ENCODE measurements at places on chromosomes 3 and 15.
A peak's percentile ranks its signal among the peaks of the same experiment; 100 is the strongest.

- DNase-seq = no peak
These were observed 13.0 kb upstream of the MAPK6 start for GRCh38 chr15:52005748-52006701.

- DNase-seq = no peak
These were observed 829 bp downstream of the DCP1A start for GRCh38 chr3:53346514-53346913.

- DNase-seq = no peak
These were observed 3.7 kb downstream of the EHD4 start for GRCh38 chr15:41968701-41969100.

DNA sequence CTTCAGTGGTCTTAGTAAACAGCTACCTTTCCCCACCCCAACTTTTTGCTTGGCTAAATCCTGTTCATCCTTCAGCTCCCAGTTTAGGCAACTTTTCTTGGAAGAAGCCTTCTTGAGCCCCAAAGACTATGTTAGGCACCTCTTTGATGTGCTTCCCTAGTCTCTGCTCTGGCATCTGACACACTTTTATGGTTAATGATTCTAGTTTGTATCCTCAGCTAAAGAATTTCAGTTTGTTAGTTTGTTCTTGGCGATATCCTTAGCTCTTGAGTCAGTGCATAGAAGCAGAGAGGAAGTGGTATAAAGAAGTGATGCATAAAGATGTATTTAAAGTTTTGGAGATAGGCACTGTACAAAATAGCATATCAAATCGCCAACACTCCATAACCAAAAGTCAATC lies 168.4 kb downstream of the WDR72 start:
- no peak for DNase-seq

DNA sequence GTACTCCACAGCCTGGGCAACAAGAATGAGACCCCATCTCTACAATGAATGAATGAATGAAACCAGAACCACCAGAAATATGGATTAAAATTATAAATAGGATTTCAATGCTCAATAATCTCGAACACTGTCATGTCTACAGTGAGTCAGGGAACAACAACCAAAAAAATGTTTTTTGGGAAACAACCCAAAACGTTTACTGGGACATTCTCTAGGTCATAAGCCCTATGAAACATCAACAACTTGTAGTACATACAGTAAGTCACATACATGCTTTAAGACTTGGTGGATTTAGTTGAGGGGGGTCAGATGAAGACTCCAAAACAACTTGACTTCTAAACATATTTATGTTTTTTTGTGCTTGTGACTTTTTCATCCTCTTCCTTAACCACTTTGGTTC lies 511.2 kb downstream of the FOXP1 start:
- DNase-seq = no peak

GRCh38 chr15:38263251-38263650 lies 10.6 kb downstream of the SPRED1 start:
- DNase-seq = no peak

DNA sequence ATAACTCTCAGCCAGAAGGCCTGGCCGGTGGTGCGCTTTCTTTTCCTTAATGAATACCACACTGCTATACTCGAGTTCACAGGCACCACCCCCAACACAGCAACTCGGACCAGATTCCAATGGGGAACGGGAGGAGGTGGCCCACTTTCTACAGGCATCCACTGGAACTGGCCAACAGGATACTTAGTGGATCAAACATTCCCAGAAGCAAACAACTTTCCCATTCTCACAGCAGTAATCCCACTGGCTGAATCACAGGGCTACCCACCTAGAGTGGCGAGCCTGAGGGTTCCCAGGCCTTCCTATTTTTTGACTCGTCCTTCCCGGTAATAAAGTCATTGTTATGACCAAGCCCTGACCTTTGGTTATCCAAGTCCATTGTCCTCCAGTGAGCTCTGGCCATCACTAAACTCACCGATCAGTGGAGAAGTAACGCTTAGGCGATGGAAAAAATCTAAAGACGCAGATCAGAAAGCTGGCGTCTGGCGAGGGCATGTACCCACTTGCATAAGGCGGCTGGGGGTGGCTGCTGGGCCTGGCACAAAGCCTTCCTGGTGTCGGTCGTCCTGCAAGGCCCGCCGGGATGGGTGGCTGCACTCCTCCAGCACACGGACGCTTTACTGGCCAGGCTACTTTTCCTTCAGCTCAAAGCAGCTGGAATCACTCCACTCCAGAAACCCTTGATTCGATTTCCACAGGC lies 1.2 kb downstream of the EOGT start:
- no peak for DNase-seq

GRCh38 chr15:95259513-95259912 lies 1028.2 kb downstream of the MCTP2 start:
- peak; percentile 3 for DNase-seq

GRCh38 chr3:43011638-43012037 lies 32.5 kb downstream of the GASK1A start:
- DNase-seq = no peak

GRCh38 chr15:90513448-90513847 lies 16.3 kb upstream of the CRTC3 start:
- DNase-seq = no peak

DNA sequence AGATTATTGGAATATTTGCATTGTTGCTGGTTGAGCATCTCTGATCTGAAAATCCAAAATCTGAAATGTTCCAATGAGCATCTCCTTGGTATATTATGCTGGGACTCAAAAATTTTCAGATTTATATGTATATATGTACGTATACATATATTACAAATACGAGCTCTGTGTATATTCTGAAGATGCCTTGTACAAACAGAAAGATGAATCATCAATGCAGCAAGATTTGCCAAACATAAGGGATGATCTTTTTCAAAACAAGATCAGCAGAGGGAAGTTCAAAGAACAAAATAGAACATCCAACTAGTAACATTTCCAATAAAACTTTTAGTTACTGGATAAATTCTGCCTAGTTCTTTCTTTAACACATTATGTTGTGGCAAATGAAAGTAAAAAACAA lies 42.5 kb downstream of the HERC1 start:
- no peak for DNase-seq

GRCh38 chr3:173732237-173732636 lies 334.7 kb downstream of the NLGN1 start:
- no peak for DNase-seq

DNA sequence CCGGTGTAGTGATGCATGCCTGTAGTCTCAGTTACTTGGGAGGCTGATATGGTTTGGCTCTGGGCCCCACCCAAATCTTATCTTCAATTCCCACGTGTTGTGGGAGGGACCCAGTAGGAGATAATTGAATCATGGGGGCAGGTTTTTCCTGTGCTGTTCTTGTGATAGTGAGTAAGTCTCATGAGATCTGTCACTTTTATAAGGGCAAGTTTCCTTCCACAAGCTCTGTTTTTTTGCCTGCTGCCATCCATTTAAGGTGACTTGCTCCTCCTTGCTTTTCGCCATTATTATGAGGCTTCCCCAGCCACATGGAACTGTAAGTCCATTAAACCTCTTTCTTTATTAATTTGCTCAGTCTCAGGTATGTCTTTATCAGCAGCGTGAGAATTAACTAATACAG lies 566.7 kb upstream of the NECTIN3 start:
- no peak for DNase-seq

- DNase-seq = no peak
These were observed 6.1 kb upstream of the LDHAL6B start for GRCh38 chr15:59200560-59200959.

- no peak for DNase-seq
These were observed 129.4 kb downstream of the DLG1 start for GRCh38 chr3:197169028-197169427.

DNA sequence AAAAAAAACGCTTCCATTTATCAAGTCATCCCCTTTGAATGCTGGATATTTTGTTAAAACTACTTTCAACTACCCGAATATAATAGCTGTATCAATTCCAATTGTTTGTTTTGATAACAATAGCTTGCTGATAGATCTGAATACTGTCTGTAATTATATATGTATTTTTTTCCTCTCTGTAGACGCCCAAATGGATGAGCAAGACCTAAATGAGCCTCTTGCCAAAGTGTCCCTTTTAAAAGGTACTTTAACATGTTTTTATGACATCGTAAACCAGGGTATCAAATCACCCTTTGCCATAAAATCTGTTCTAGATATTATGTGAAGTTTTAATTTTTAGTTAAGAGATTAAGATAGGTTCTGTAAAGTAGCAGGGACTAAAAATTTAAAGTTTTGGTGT lies 111.5 kb upstream of the FLNB start:
- no peak for DNase-seq

GRCh38 chr3:130258532-130258952 lies 86.9 kb upstream of the COL6A5 start:
- no peak for DNase-seq

DNA sequence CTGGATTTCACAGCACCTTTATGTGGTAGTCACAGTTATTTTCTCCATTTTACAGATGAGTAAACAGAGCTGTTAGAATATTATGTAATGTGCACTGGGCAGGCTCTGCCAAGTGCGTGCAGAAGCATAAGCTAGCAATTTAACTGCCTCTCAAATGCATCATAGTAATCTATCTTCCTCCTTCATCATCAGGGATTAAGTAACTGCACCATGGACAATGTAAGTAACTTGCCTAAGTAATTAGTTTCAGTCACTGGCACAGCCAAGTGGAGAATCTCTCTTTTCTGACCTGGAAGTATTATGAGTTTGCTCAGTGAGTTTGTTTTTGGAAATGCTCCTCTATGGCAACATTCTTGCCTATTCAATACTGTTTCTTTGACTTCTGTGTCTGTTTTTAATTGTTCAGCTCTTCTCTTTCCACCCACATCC lies 260.5 kb downstream of the PTPRG start:
- no peak for DNase-seq

GRCh38 chr15:58771621-58772250 lies 634 bp downstream of the MINDY2 start:
- DNase-seq = no peak

DNA sequence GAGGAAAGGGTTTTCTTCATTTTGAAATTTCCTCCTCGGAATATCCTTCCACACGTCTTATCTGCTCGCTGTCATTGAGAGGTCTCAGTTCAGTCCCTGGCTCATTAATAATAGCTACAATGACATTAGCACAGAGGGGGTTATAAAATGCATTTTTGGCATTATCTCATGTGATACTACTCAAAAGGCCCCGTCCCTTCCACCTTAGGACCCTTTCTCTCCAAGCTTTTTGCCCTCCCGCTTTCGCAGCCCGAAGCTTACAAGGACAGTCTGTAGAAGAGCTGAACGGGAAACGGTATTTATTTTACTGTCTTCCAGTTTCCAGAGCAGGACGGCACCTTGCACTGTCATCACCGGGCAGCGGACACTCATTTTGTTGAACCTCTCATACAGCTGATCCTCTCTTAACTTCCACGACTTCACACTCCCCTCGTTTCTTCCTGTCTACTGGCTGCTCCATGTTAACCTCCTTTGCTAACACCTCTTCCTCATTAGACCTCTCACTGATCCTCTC lies 5.6 kb upstream of the PLEKHO2 start:
- DNase-seq = no peak

- no peak for DNase-seq
These were observed 514.1 kb downstream of the MAGI1 start for GRCh38 chr3:65524584-65524983.

DNA sequence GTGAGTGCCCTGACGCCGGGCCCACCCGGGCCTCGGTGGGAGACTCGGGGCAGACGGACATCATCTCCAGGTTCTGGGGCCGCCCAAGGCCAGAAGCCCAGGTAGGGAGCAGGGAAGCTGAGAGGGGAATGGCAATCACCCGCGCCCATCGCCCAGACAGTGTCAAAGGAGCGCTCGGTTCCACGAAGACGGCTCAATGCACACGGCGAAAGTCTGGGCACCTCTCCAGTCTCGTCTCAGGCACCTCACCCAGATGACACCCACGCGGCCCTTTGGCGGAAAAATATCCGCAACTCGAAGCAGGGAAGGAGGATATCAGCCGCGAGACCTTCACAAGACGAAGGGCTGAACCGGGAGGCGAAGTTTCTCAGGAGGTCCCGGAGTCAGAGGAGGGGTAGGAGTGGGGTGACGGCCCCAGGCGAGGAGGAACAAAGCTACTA lies 916 bp downstream of the IL17RD start:
- no peak for DNase-seq

DNA sequence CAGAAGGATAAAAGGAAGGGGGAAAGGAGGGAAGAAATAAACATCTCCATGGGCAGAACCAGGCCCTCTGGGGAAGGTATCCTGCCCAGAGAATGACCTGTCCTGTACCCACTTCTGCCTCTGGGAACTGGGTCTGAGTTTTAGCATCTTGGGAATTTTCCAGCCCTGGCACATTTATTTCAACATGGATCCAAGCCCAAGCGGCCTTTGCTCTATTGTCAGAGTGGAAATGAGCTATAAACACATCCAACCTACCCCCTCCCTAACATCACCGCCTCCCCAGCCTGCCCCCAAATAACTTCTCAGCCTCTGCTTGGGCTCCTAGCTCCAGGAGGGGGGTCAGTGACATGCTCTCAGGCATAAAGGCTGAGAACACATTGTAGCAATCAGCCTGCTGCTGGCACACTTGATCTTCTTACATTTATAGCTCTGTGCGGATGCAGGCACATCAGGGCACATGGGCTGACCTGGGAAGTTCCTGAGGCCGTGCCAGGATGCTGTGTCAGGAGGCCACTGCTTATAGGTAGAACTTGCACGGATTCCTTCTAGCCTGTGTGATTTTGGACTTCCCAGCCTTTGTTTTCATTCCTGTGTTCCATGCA lies 4.6 kb upstream of the OXTR start:
- DNase-seq = no peak

GRCh38 chr15:52104532-52105004 lies 8.0 kb downstream of the BCL2L10 start:
- DNase-seq = no peak

GRCh38 chr15:69568173-69569009 lies 115.8 kb downstream of the RPLP1 start:
- no peak for DNase-seq

GRCh38 chr15:85504749-85505676 lies 124.6 kb downstream of the AKAP13 start:
- no peak for DNase-seq

- DNase-seq = no peak
These were observed 30.4 kb downstream of the ACKR2 start for GRCh38 chr3:42839616-42840015.

GRCh38 chr3:101879623-101880284 lies 30.4 kb downstream of the NFKBIZ start:
- DNase-seq = no peak

- DNase-seq = no peak
These were observed 74.8 kb downstream of the STXBP5L start for GRCh38 chr3:120982608-120983320.

DNA sequence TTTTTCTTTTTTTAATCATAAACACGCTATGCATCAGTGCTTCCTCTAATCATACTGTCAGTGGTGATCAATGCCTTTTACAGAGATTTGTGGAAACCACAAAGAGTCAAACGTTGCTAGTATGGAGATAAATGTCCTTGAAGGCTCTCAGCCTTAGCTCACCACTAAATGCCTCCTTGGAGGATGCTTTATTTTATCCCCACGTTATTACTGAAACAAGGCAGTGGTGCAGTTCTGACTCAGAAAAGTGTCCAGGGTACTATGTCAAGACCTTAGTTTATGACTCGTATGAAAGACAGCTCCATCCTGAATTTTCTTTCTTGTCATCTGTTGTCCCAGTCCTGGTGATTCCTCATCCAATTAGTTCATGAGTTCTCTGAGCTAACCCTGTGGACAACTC lies 1146.7 kb downstream of the IGSF11 start:
- no peak for DNase-seq

GRCh38 chr15:42650208-42651066 lies 75.0 kb downstream of the STARD9 start:
- DNase-seq = no peak

GRCh38 chr3:30737743-30738499 lies 131.5 kb downstream of the TGFBR2 start:
- no peak for DNase-seq

Data from GOT3 (cell line).